Ovary (tissue), 10 donors: ENCODE measurements at places on chromosomes 5 and 9.

GRCh38 chr5:173594061-173594460 lies 22.4 kb downstream of the BOD1 start:
- no peak for DNase-seq

DNA sequence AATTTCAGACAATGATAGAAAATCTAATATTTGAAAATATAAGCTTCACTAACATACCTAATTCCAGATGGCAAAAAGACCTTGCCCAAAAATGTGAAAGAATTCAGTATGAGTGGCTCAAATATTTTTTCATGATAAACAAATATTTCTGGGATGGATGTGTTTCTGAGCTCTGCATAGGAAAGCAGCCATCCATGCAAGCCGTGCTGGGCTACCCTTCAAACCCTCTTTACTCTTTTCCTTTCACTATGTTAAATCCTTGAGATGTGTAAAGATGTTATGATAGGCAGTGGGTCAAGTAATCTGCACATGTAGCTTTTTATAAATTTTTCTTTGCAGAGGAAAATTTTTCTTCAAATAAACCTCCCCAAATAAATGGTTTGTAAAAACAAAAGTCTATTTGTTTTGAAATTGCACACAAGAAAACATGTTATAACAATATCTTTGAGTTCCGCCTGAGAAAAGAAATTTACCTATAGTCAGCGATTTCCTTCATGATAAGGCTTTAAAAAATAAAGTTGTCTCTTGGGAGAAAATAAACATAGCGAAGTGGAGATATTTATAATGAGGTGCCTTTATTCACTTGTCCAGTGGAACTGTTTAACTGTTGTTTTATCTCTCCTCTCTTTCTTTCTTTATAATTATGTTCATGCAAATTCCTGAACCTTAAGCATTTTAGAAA lies 154.3 kb upstream of the PITX1 start:
- no peak for DNase-seq

GRCh38 chr5:73417303-73418034 lies 31.1 kb downstream of the FOXD1 start:
- no peak for DNase-seq

GRCh38 chr9:83656032-83656680 lies 33.2 kb downstream of the IDNK start:
- no peak for DNase-seq

- DNase-seq, result no peak
Observed at GRCh38 chr5:176157656-176158055, 80.6 kb upstream of the SIMC1 start.

- no peak for DNase-seq
Observed at GRCh38 chr9:35395076-35395705, 94.7 kb upstream of the RUSC2 start.

DNA sequence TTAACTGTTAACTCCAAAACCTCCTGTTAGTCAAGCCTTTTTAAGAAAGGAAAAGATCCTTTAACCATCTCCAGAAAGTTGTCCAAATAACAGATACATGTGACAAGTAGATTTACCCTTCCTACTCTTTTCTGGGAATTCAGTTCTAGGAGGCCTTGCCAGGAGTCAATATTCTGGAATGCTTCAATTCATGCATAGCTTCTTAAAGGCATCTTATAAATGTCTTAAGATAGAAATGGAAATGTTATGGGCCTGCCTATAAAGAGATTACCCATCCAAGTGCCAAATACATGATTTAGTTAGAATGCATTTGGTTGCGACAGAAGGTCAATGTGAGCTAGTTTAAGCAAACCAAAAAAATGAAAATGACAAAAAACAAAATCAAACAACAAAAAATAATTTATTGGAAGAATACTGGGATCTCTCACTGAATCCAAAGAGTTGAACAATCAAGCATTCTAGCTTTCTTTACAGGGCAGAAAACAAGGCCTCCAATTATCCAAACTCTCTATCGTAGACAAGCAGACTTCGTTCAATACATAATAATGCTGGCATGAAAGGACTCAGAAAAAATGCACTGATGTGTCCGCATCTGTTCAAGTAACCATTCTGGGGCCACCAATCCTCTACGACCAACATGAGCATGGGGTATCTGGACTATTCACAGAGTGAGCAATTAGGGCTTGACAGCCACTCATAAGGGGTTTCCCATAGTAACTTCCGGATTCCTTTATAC lies 188.6 kb downstream of the CTNND2 start:
- no peak for DNase-seq

DNA sequence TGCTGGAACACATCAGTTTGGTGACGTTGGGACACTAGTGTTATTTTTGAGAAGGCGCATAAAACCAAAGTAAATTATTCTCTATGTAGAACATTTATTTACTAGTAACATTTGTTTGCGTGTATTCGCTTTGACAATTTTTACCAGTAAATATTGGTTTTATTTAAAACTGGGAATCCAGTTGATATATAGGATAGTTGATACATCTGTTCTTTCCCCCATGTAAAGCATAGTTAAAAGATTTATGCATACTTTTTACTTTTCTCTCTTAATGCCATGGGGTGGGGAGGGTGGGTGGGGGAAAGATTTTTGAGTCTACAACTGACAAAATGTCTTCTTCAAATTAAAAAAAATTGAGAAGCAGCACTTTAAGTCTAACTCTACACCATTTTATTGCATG lies at the start of gene IGIP:
Gene IGIP (plus strand): TSS at position 301 of the 400 bp plus-strand sequence. CDS start 2,540 bp downstream, outside the sequence.
- DNase-seq, result no peak

DNA sequence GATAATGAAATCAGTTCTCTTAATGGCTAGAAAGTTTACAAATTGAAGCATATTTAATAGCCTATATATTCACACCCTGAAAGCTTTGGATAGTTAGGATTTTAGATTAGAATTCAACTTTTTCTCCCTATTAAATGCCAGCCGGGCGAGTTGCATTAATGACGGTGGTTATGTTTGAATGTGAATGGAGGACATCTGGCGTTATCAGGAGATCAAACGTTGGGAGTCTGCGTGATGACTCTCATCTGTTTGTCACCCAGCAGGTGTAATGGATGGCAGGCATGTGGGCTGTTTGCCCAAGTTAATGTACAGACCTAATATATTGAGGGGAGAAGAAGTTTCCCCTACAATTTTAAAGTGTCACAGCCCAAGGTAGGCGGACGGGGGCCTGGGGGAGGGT lies 1227.7 kb upstream of the WWC1 start:
- DNase-seq, result no peak

GRCh38 chr5:66992547-66992946 lies 204.1 kb downstream of the CD180 start:
- no peak for DNase-seq

DNA sequence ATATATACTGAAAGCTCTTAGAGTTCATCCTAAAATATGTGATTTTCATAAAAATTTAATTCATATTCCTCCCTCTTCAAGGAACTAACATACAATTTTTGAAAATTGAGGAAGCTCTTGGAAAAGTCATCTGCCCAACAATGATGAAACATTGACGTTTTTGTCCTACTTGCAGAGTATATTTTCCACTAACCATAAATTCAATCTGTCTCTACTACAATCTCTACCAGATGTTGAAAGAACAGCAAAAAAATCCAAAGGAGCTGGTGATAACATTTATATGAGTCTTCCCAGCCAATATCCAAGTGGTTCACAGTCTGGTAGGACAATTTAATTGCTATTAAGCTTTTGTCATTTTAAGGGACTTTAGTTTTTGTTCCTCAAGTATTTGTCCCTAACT lies 81.1 kb upstream of the NR3C1 start:
- DNase-seq, result no peak

DNA sequence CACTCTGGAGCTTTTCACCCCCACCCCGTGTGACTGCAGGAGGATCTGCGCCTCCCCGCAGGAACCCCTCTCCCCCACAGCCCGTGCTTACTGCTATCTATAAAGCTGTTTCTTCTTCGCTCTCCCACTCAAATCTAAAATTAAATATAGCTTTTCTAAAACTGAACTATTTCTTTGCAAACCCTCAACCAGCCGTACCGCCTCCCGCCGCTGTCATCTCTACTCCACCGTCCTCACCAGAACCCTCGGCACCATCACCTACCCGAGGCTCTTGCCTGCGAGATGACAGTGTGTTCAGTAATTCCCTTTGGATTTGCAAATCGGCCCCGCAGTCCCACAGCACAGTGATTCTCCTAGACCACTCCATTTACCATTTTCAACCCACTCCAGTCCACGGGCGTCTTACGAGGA lies 13.6 kb downstream of the LPCAT1 start:
- no peak for DNase-seq

DNA sequence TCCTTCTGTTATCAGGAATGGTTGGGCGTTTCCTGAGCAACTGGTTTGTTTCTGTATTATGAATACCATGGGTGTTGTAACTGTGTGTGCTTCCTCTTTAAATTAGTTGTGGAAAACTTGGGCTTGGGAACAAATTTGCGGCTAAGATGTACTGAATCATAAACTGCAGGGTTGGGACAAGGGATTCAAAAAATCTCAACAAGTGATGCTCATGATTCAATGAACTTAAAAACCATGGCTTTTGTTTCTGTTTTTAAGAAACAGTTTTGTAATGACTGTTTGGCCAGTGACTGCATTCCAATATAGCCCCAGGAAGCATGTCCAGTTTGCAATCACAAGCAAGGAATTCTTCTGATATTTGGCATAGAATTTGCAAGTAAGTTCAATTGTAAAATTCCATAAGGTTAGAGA lies 657.5 kb upstream of the WWC1 start:
- no peak for DNase-seq

DNA sequence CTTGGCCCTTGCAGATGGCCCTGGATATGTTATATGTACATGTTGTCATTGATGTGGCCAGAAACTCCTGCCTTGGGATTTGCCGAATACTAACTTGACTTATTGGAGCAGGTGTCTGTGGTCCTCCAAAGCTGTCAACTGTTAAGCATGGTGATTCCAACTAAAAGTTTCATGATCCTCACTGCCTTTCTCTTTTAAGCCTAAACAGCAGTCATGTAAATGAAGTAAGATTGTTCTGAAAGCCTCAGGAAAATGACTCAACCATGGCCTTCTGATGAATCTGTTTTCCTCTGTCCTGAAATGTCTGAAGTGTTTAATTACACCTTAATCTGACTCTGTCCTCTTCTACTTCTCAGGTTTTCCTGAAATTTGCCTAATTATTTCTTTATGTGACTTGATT lies 245.0 kb downstream of the FAM114A2 start:
- no peak for DNase-seq

DNA sequence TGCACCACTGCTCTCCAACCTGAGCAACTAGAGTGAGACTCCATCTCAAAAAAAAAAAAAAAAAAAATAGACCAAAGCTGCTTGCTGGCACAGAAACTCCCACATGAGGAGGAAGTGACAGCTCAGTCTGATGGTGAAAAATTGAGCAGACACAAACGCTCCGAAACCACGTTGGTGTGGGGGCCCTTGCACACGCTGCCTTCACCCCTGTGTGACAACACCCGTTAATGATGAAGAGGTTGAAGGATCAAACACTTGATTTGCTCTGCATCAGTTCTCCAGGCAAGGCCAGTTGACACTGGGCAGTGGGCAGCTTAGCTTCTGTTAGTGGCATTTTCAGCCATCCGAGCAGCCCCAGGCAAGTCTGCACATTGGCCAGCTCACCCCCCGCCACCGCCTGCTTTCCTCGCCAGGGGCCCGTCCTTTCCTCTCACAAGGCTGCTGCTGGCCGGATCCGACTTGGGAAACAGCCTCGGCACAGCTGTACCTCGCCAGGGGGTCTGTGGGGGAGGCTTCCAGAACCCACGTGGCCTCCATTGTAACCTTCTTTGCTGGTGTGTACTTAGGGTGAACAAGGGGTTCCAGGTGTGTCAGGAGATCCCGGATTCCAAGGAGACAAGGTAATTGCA lies 79.8 kb downstream of the COL27A1 start:
- DNase-seq, result peak; percentile 48

DNA sequence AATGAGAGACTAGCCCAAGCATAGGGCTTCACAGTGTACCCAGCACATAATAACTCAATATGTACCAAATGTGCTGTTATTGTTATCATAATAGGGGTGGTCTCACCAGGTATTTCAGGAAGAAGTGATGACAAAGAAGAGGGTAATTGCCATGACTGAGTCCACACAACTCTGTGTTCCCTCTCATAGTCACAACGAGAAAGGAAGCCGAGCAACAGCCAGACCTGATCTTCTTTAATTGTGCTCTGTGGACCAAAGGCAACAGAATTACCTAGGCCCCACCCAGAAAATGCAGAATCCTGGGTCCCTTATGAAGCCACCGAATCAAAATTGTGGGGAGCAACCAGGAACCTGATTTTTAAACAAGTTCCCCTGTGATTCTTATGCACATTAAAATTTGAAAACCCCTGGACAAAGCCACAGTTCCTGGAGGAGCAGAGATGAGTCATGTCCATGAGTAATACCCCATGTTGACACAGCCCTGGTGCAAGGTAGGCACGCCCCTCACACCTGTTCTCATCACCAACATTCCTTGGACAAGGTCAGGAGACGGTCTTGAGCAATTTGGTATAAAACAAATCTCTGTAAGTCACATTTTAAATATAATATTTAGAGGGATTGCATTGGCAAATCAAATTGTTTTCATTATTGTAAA lies 5.2 kb downstream of the FGF1 start:
- no peak for DNase-seq

GRCh38 chr5:156121234-156121633 lies 205.7 kb upstream of the SGCD start:
- DNase-seq, result no peak

GRCh38 chr9:93903886-93904648 lies 51.1 kb downstream of the BARX1 start:
- no peak for DNase-seq

- DNase-seq, result no peak
Observed at GRCh38 chr5:37850226-37850865, 10.5 kb upstream of the GDNF start.

GRCh38 chr9:70959366-70959765 lies 162.1 kb downstream of the TRPM3 start:
- no peak for DNase-seq

DNA sequence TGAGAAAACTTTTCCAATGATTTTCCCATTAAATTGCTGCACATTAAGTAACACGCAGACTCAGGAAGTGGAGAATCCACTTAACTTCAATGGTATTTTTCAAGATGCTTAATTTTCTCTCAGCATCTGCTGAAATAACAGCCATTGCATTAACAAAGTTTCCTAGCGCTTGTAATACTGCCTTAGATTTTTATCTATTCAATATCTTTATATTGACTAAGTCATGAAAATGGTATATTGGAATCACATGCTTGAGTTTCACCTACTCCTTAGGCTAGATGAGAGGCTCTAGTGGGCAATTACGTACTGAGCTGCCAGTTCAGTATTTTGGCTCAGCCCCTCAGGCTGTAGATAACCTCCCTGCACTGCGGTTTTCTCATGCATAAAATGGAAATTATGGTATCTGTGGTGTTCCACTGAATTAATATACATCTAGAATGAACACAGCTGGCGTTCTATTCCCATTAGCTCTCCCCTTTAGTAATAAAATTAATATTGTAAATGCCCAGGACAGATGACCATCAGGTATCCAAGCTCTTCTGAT lies 112.9 kb downstream of the MTX3 start:
- no peak for DNase-seq

GRCh38 chr5:30040488-30041118 lies 1152.9 kb upstream of the CDH6 start:
- no peak for DNase-seq

- peak; percentile 37 for DNase-seq
Observed at GRCh38 chr9:110188991-110189390, 19.0 kb downstream of the C9orf152 start.
